ENCODE measurements at places on chromosomes 1 and 21. TPM values are rescaled to one million over a fixed set of nuclear protein-coding genes. Genes with fewer than 3 reads are reported as not detected.

Gene SPATA6
- total RNA-seq: 17.6 TPM

Gene RNF187
- total RNA-seq: 21.0 TPM

DNA sequence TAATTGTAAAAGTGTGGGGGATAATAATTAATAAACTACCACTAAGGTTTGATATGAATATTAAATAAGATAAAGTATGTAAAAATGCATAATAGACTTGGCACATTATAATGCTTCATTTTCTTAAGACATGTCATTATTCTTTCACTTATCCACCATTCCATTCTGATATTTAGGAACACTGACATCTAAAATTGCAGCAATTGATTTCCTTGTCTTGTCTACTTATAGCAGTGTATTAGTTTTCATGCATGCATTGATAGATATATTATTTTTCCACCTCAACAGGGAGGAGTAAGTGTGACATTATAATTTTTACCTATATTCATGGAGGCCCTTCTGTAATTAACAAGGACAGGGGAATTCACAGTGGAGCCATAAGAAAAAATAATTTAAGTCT lies 41.6 kb upstream of the RGS4 start:
- H3K36me3 ChIP-seq: no peaks in the 10 kb centered on the region
- no peaks in the 10 kb centered on the region for H3K4me1 ChIP-seq
- no peak for DNase-seq

DNA sequence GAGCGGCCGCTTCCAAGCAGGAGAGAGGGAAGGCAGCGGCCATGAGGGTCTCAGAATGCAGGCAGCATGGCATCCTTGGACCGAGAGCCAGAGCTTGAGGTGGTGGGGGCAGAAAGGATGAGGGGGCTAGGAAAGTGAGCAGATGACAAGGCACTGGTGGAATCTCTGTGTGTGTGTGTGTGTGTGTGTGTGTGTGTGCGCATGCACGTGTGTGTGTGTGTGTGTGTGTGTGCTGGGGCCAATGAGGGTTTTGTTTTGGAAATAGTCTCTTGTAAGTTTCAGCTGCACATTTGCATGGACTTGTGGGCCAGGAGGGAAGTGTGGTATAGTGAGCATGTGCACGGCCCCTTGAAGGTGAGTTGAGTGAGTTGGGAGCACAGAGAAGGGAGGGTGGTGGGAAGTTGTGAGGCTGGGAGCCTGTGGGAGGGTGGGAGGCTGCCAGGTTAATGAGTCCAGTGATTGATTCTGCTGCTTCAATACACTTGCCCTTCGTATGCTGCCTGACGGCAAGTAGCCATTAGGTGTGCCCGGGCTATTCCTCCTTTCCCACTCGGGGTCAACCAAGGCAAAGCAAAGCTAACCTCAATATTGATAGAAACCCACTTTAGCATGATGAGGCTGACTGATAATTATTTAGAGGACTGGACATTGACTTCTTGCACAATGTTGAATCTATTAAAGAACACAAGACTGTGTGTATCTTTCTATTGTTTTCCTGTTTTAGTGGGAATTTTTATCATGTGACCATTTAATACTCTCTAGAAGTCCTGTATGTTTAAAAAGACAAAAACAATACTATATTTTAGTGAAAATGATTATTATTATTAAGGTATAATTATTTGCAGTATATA lies 80.3 kb downstream of the PROX1 start:
- H3K27me3 ChIP-seq: no peaks in the 10 kb centered on the region
- H3K4me1 ChIP-seq: no peaks in the 10 kb centered on the region
- no peak overlapping the region for H3K4me3 ChIP-seq
- H3K36me3 ChIP-seq: no peaks in the 10 kb centered on the region
- DNase-seq: no peak
- no peak overlapping the region for H3K27ac ChIP-seq

- no peak overlapping the region for H3K27ac ChIP-seq
- DNase-seq: no peak
- H3K27me3 ChIP-seq: no peaks in the 10 kb centered on the region
Measured at GRCh38 chr1:222040121-222040805, 298.4 kb upstream of the DUSP10 start.

DNA sequence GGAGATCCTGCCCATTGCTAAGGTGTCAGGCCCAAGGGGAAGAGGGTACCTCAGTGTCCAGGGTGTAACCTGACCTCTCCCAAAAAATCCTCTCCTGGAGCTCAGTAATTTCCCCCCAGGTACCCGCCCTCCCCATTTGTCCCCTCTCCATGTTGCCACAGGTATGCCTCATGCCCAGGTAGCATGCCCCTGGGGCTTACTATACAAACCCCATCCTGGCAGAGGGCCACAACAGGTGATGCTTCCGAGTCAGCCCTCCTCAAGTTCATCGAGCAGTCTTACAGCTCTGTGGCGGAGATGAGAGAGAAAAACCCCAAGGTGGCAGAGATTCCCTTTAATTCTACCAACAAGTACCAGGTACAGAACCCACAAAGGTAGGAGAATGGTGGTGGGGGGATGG lies 15.7 kb downstream of the ATP1A4 start:
- H3K36me3 ChIP-seq: no peaks in the 10 kb centered on the region
- no peaks in the 10 kb centered on the region for H3K27me3 ChIP-seq
- no peak overlapping the region for H3K27ac ChIP-seq
- no peaks in the 10 kb centered on the region for H3K4me1 ChIP-seq

Gene TBX15
- 0.16 TPM for total RNA-seq

DNA sequence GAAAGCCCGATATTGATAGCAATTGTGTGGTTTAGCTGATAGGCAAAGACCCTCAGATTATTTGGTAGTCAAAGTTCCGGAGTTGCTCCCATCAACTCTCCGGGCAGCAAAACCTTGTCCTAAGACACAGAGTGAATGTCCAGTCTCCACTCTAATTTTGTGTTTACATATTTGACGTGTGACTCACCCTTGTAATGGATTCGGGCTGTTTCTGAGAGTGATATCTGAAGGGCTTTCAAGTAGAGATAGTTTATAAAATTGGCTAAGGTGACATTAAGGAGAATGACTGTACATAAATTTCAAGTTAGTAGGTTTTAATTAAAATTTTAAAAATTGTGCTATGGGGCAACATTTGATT lies 154.2 kb downstream of the CNIH3 start:
- H3K4me3 ChIP-seq: no peak overlapping the region
- H3K4me1 ChIP-seq: peaks cover 13% of the 10 kb centered on the region
- no peak overlapping the region for H3K27ac ChIP-seq
- H3K36me3 ChIP-seq: no peaks in the 10 kb centered on the region
- no peaks in the 10 kb centered on the region for H3K27me3 ChIP-seq

DNA sequence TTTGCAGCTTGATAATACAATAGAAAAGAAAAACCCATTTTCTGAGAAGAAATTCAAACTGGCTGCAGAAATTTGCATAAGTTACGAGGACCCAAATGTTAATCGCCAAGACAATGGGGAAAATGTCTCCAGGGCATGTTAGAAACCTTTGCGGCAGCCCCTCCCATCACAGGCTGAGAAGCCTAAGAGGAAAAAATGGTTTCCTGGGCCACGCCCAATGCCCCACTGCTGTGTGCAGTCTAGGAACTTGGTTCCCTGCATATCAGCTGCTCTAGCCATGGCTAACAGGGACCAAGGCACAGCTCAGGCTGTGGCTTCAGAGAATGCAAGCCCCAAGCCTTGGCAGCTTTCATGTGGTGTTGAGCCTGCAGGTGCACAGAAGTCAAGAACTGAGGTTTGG lies 37.5 kb upstream of the TMEM61 start:
- no peak for DNase-seq
- H3K27ac ChIP-seq: no peak overlapping the region
- H3K27me3 ChIP-seq: no peaks in the 10 kb centered on the region
- H3K4me3 ChIP-seq: no peak overlapping the region

DNA sequence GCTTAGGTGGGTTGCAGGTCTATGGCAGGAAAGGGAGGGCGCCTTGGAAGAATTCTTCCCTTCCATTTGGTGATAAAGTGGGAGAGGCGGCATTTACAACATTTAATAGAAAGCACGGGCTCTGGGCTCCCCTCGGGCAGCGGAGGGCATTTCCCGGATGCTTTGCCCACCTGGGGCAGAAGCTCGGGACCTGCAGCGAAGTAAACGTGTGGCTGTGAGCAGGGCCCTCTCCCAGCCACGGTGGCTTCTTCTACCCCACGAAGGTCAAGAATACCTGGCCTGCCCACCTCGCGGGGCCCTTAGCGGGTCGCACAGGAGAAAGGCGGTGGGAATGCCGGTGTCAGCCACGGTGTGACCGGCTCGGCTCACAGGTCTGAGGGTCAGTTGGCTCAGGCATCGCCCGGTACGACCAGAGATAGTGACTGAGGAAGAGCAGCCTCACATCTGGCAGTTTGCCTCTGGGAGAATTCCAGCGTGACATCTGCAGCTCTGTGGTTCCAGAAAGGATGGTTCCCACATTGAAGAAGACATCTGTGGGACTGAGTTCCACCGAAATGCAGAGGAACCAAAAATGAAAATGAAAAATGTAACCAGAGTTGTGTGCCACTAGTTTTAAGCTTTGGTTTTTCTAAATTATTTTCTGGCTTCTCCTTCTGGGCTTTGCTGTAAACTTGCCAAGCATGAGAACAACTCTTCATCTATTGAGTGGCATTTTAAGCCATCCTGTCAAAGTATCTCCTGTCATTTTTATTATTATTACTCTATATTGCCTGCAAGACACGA lies 720 bp upstream of the F3 start:
- no peaks in the 10 kb centered on the region for H3K4me1 ChIP-seq
- H3K27me3 ChIP-seq: no peaks in the 10 kb centered on the region

DNA sequence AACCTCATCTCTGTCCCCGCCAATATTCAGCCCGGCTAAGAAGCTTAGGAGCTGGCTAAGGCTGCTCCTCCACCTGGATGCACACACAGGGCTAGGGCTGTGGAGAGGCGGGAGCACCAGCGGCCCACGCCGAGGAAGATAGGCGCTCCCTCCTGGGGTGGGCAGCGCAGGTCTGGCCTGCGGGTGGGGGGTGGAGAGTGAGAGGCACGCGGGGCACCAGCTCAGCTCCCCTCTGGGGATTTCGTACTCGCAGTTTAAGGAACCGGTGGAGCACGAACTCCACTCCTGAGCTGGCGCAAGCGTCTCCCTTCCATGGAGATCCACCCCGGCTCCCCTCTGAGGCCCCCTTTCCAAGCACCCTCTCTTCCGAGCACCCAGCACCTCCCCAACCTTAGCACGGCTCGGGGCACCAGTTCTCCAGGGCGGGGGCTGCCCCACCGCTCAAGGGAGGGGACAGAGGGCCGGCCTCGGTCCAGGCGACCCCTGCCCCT lies 433 bp upstream of the KAZN start:
- H3K4me3 ChIP-seq: peak overlapping the region; percentile 55
- H3K27me3 ChIP-seq: peaks cover 59% of the 10 kb centered on the region
- no peak for DNase-seq
- H3K27ac ChIP-seq: peak overlapping the region; percentile 57

DNA sequence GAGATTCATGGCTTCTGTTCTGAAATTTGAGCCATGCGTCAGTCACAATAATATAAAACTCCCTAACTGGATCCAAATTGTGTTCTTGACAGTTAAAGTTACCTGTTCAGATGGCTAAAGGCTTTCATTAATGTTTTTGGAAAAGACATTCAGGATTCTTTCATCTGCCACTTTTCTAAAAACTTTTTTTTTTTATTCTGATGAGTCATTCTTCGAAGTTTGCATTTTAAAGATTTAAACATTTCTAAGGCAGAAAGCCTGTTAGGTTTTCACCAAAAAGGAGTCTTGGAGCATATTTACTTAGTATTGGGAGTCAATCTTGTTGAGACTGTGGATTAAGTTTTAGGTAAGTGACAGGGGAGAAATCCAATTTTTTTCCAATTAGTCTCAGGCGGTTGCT lies 18.9 kb upstream of the SDC3 start:
- no peak for DNase-seq
- H3K4me3 ChIP-seq: no peak overlapping the region
- H3K36me3 ChIP-seq: no peaks in the 10 kb centered on the region
- no peaks in the 10 kb centered on the region for H3K4me1 ChIP-seq

- DNase-seq: peak; percentile 83
- H3K36me3 ChIP-seq: no peaks in the 10 kb centered on the region
- peak overlapping the region; percentile 19 for H3K27ac ChIP-seq
- H3K4me1 ChIP-seq: peaks cover 17% of the 10 kb centered on the region
- H3K4me3 ChIP-seq: no peak overlapping the region
- no peaks in the 10 kb centered on the region for H3K27me3 ChIP-seq
Measured at GRCh38 chr21:38958940-38959691, 153.4 kb downstream of the ETS2 start.

DNA sequence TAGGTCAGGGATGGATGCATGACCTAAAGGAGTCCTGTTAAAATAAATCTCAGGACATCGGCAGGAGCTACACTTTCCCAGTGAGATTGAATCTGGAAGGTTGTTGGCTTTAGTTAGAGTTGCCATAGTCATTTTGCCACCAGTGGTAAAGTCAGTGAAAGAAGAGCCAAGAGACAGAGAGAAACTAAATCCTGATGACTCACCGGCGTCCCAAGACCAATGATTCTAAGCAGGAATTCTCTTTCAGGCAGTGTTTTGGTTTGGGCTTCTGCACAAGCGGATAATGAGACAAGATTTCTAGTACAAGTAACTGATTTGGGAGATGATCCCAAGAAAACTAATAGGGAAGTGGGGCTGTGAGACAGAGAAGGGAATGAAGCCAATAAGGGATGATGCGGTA lies 88.8 kb upstream of the ETS2 start:
- H3K27me3 ChIP-seq: no peaks in the 10 kb centered on the region
- H3K4me3 ChIP-seq: no peak overlapping the region

Gene HAPLN2
- not detected for total RNA-seq

DNA sequence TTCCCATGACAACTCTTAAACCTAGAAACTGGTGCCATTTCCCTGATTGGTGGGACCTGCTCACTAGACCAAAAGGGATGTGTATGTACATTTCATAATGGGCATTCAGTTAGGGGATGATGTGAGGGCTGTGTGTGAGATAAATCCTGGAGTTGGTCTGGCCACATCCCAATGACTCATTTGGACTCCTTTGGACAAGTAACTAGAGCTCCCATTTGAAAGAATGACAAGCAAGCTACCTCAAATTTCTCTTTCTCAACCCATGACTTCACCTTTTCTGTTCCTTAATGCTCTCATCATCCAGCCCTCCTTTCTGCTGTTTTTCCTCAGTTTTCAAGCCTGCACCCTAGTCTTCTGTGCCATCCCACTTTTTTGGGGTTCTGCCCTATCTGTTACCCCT lies 27.9 kb downstream of the EBNA1BP2 start:
- no peak for DNase-seq
- H3K36me3 ChIP-seq: no peaks in the 10 kb centered on the region
- H3K4me1 ChIP-seq: peaks cover 7% of the 10 kb centered on the region
- H3K27ac ChIP-seq: no peak overlapping the region
- peaks cover 47% of the 10 kb centered on the region for H3K27me3 ChIP-seq
